ENCODE measurements at places on chromosomes 12 and 14. TPM values are rescaled to one million over a fixed set of nuclear protein-coding genes. Genes with fewer than 3 reads are reported as not detected.
A peak's percentile ranks its signal among the peaks of the same experiment; 100 is the strongest.

- DNase-seq: no peak
These were observed 8.2 kb downstream of the TESC start for GRCh38 chr12:117090816-117091711.

GRCh38 chr12:91224401-91224800 lies 41.8 kb upstream of the DCN start:
- DNase-seq: no peak

DNA sequence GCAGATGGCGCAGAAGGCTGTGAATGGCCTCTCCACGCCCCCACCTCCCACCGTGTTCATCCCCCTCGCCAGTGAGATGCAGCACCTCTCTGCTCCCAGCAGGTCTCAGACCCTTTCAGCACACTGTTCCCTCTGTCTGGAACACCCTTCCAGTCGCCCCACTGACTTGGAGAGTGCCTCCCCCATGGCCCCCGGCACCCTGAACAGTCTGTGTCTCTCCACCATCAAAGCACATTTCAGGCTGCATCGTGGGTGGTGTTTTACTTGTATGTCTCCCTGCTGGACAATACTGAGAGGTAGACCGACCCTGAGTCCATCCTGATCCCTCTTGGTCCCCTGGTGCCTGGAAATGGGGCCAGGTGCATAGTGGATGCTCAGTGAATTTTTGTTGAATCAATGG lies 34.9 kb downstream of the CACNA2D4 start:
- no peak for DNase-seq

GRCh38 chr12:21117995-21118394 lies 13.0 kb upstream of the SLCO1B1 start:
- DNase-seq: no peak

- no peak for DNase-seq
These were observed 2.0 kb downstream of the ATN1 start for GRCh38 chr12:6929466-6930452.

GRCh38 chr12:112165624-112166023 lies 40.3 kb downstream of the TRAFD1 start:
- no peak for DNase-seq

- no peak for DNase-seq
These were observed 19.6 kb downstream of the SOX5 start for GRCh38 chr12:23929906-23930305.

The PDE3A gene
- 23.9 TPM for polyA plus RNA-seq

DNA sequence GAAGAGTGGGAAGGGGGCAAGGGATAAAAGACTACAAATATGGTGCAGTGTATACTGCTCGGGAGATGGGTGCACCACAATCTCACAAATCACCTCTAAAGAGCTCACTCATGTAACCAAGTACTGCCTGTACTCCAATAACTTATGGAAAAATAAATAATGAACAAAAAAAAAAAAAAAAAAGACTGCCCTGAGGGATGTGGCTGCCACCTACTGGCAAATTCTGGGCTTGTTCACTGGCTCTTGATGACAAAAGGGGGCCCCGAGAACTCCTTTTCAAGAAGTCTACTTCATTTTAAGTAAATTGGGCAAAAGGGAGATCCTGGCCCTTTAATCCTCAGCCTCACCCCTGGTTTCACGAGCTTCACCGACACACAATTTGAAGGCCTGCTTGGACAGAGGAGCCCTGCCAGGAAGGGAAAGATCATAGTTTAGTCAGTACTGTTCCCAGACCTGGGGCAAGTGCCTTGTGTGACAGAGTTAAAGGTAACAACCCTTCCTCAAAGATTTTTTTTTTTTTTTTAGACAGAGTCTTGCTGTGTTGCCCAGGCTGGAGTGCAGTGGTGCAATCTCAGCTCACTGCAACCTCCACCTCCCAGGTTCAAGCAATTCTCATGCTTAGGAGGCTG lies 26.1 kb upstream of the STAC3 start:
- no peak for DNase-seq

The WNT5B gene
- polyA plus RNA-seq: 6.4 TPM

The TNS2 gene
- 102 TPM for polyA plus RNA-seq

- DNase-seq: no peak
These were observed 76.7 kb downstream of the SH2B3 start for GRCh38 chr12:111482462-111482861.

GRCh38 chr14:54567639-54568561 lies 972 bp downstream of the SAMD4A start:
- DNase-seq: peak; percentile 64

The MYF5 gene
- 0.18 TPM for polyA plus RNA-seq

GRCh38 chr14:25252793-25253192 lies 202.8 kb upstream of the STXBP6 start:
- DNase-seq: no peak

DNA sequence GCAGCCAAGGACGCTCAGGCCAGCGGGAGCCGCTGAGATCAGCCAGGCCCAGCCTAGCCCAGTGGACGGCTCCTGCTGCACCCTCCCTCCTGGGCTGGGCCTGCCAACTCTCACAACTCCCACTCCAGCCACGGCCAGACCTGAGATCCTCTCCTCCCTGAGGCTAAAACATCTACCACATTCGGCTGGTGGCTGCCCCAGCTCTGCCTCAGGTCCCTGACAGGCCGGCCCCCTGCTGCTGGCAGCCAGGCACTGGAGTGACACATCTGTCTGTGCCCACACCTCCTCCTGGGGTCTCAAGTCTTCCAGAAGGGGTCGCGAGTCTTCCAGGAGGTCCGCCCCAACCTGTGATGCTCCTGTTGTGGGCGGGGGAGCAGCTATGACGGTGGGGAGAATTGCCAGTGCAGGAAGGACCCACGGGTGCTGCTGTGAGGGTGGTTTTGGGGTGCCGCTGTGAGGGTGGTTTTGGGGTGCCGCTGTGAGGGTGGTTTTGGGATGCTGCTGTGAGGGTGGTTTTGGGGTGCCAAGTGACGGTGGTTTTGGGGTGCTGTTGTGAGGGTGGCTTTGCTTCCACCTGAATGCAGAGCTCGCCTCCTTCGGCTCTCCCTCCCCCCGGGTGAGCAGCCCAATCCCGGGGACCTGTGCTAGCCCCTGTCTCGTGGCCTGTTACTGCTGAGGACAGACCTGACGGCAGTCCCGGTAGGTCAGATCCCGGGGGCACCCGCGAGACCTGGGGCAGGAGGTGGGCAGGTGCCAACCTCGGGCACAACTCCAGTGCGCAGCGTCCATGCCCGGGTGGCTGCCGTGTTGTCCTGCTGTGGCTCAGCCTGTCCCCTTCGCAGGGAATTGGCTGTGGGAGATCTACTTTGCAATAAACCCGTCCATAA lies 27.5 kb upstream of the C14orf180 start:
- DNase-seq: no peak

DNA sequence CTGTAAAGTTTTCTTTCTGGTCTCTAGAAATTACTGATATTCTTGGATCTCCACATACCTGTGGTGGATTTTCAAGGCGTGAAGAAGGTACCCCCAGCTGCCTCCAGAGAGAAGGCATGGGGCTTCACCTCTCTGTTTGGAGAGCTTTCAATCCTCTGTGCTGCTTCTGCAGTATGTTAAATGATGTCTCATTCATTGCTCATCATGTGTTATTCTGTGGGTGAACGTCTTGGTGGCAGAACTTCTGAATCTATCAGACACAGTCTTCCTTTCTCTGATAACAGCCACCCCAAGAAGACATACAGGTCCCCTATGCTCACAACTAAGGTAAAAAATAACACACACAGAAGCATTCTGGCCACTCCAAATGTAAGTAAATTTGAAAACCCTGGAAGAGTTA lies 221.3 kb upstream of the TMEM260 start:
- DNase-seq: no peak

GRCh38 chr12:67750513-67751183 lies 102.1 kb downstream of the DYRK2 start:
- DNase-seq: no peak

The TPH2 gene
- polyA plus RNA-seq: not detected

The KCNH5 gene
- polyA plus RNA-seq: 0.16 TPM

- DNase-seq: no peak
These were observed 535.4 kb downstream of the RPS29 start for GRCh38 chr14:49050822-49051221.

The LRRC10 gene
- not detected for polyA plus RNA-seq

The RESF1 gene
- 50.7 TPM for polyA plus RNA-seq

The CIDEB gene
- polyA plus RNA-seq: 32.3 TPM

DNA sequence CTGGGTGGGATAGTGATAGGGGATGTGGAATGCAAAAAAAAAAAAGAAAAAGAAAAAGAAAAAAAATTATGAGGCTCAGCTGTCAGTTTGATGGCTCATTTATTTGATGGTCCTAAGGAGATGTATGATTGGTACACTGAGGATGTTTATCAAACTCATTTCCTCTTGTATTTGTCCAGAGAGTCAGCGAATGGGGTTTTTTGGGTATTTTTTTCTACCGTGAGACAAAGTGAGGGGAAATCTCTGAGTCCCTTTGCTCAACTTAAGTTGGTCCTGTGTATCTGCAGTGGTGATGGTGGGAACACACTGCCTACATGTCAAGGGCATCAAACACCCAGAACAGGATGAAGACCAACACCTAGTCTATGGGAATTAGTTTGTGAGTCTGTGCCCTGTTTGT lies 176.9 kb upstream of the HIF1A start:
- DNase-seq: no peak

DNA sequence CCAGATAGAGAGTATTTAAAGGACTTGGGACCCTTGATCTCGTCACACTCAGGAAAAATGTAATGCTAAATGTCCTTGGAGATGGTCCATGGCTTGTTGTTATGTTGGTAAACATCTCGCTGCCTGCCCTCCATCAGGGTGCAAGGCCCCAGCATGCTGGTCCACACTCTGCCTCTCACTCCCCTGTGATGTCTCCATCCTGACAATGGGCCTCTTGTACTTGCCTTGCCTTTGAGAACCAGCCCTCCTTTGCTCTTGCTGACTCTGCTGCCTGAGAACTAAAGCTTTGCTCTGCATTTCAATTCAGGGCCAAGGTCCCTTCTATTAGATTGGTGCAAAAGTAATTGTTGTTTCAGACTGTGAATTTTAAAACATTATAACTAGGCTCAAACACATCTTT lies 131.0 kb upstream of the LMNTD1 start:
- DNase-seq: no peak

DNA sequence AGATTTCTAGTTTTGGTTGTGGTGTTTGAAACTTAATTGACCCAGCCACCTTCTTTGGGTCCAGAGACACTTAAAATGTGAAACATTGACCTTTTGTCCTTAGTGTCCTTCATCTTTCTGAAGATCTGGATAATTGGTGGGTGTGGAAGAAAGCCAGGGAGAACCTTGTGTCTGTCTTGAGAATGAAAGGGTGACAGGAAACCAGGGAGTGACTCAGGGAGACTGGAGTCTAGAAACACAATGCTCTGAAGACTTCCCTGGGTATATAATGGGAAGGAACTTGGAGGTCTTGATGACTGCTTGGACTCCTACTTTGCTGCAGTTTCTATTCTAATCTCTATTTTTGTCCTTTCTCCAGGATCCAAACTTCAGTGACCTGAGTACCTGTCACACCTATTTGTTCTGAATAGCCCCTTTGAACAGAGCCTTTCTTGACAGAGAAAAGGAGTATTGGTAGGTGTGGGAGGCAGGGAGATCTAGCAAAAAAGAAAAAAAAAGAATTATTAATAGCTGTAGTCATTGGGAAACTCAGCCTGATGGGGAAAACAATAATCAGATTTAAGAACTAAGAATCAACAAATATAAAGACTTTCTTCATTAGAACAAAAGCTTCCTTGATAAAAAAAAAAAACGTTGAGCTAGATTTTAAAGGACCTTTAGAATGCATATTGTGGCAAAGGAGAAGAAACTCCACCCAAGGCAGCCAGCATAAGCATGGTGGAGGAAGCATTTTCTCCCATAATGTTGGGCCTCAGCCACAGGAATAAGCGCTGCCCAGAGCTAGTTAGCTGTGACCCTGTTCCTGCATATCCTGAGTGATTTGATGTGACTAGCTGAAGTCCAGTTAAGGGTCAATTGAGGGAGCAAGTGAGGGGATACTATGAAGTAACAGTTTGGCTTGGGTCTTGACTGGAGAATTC lies 77.9 kb upstream of the HOXC13 start:
- no peak for DNase-seq

DNA sequence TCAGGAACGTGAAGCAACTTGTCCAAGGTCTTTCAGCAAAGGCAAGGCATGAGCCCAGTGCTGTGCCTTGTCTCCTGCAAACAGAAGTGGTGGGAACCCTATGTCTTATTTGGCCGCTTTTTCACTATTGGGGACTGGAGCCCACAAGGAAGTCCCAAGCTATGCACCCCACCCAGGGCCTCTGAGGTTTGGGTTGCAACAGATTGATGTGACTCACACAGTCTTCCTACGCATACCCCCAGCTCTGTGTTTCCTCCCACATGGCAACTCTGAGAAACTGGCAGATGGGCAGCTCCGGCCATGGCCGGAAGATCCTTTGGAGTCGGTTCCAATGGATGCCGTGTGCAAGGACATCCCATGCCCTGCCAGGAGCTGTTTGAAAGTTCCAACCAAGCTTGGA lies 28.3 kb upstream of the CMKLR1 start:
- no peak for DNase-seq

GRCh38 chr14:69357544-69358200 lies 40.4 kb downstream of the ERH start:
- DNase-seq: no peak

The GLIPR1L1 gene
- polyA plus RNA-seq: 0.35 TPM

The CHGA gene
- 0.19 TPM for polyA plus RNA-seq

DNA sequence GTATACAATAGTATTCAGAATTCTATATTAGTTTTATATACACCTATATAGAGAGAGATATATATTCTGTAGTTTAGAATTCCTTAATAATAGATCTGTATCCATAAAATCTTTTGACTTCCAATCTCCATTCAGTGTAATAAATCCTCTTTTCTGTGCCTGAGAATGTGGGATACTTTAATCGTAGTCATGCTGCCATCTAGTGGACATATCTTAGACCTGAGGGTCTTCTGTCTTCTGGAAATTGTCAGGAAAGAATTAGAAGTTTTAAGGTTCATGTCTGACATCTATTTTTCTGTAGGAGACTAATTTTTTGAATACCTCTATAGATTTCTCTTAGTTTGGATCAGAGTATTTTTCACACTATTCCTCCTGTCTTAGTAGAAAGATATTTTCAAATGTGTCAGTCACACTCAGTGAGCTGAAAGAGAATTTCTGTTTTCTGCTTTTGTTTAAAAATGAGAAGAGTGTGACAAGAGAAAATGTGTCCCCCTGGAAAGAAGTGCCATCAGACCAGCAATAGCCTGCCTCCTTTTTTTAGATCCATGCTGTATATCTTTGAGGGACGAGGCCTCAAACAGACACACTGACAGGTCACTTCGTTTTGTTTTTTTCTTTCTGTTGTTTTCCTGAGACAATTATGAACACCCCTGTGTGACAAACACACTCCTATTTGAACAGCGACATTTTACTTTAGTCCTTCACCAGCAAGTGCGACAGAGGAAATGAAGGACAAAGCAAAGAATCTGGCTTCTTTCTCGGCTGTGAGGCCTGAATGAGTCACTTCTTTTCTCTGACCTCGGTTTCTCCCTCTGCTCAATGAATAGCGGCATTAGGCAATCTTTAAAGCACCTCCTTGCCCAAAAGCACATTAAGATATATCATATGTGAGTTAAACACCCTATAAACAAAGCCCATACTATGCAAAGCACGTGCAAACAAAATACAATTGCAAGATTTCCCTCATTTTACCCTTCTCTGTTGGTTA lies 96.3 kb downstream of the GALC start:
- DNase-seq: peak; percentile 70

- no peak for DNase-seq
These were observed 109.6 kb downstream of the SLC38A6 start for GRCh38 chr14:61090432-61091216.

The CD27 gene
- polyA plus RNA-seq: 2.6 TPM
